ENCODE measurements at places on chromosomes 6 and 20.

- no peak for DNase-seq
Observed at GRCh38 chr20:15296422-15296821, 959.0 kb upstream of the FLRT3 start.

DNA sequence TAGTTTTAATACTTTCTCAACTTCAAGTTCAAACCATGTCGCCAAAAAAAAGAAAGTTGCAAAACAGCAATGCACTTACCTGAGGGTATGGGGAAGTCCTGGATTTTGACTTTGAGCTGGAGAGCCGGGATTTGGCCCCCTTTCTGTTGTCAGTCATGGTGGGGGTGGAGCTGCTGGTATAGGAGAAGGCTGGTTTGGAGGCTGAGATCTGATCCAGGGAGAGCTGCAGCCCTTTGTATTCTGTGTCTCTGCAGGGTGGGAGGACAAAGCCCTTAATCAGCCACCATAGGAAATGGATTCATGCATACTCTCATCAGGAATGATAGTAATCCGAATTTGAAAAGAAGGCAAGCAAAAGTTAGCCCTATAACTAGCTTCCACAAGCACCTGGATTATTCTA lies 44.0 kb downstream of the SIM1 start:
- DNase-seq, result no peak

- peak; percentile 74 for DNase-seq
Observed at GRCh38 chr6:100726666-100727065, 154.5 kb downstream of the ASCC3 start.

- DNase-seq, result peak; percentile 41
Observed at GRCh38 chr6:146028252-146028795, 538 bp upstream of the GRM1 start.

DNA sequence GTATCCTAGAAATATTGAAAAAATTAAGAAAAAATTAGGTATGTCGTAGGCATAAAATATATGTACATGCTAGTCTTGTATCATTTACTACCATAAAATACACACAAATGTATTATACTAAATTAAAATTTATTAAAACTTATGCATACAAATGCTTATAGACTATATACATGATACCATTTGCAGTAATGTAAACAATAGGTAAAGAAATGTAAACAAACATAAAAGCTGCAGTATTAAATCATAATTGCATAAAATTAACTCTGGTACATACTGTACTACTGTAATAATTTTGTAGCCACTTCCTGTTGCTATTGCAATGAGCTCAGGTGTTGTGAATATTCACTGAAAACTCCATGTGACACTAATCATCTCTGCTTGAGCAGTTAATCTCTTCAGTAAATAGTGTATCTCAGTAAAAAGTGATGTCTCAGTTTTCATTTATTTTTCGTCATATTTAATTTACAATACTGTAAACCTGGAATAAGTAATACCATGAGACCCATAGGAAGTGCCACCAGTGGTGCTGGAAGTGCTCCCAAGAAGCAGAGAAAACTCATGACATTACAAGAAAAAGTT lies 29.3 kb downstream of the RALGAPB start:
- DNase-seq, result no peak

- no peak for DNase-seq
Observed at GRCh38 chr20:9615766-9616454, 101.5 kb downstream of the LAMP5 start.

DNA sequence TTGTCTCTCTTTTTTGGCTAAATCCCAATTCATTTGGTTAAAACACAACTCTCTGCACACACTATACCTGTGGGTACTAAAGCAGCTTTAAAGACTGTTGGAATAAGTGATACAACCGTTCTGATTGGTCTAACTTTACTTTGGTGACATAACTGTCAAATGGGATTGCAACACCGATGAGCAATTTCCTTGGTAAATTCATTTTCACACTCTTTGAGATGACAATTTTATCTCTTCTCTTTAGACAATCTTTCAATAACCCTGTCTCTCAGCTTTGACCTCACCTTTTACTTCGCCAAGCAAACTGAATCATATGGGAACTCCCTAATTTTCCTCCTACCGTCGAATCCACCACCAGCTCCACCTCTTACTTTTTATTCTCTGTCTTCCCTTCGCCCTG lies 60.8 kb downstream of the ECT2L start:
- no peak for DNase-seq

GRCh38 chr6:55694148-55694547 lies 115.2 kb upstream of the HMGCLL1 start:
- DNase-seq, result peak; percentile 74

GRCh38 chr20:61430228-61430624 lies 178.2 kb downstream of the CDH4 start:
- DNase-seq, result no peak

DNA sequence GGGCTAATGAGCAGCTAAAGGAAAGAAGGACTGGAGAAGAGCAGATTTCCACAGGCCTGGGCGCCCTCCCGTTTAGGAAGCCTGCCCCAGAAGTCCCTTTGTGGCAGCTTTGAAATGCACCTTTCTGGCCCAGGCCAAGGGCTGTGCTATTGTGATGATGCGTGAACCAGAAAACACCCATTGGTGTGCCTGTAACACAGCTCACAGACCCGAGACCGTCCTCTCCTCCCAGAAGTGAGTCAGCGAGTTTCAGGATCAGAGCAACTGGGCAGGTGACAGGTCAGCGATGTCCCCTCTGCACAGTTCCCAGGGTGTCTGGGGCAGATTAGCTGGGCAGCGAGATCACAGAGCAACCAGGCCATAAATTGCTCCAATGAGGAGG lies 71.9 kb upstream of the SULF2 start:
- DNase-seq, result no peak

- no peak for DNase-seq
Observed at GRCh38 chr6:108868647-108869046, 20.4 kb downstream of the ARMC2 start.

- DNase-seq, result no peak
Observed at GRCh38 chr20:23036371-23036770, 1.3 kb downstream of the SSTR4 start.

DNA sequence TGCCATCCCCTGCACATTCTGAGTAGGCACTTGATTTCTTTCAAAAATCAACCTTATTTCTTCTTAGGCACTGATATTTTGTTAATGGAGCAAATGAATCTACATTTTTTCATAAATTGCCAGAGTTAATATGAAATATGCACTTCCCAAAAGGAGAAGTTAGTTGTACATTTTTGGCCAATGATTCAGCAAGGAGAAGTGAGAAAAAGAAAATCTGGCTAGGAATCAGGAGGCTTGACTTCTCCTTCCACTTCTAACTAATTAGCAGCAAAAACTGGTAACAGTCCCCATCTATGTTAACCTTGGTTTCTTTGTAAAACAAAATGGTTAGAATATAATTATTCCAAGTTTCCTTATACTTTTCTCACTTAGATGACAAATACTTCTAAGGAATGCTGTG lies 7.0 kb upstream of the DSE start:
- DNase-seq, result peak; percentile 75

DNA sequence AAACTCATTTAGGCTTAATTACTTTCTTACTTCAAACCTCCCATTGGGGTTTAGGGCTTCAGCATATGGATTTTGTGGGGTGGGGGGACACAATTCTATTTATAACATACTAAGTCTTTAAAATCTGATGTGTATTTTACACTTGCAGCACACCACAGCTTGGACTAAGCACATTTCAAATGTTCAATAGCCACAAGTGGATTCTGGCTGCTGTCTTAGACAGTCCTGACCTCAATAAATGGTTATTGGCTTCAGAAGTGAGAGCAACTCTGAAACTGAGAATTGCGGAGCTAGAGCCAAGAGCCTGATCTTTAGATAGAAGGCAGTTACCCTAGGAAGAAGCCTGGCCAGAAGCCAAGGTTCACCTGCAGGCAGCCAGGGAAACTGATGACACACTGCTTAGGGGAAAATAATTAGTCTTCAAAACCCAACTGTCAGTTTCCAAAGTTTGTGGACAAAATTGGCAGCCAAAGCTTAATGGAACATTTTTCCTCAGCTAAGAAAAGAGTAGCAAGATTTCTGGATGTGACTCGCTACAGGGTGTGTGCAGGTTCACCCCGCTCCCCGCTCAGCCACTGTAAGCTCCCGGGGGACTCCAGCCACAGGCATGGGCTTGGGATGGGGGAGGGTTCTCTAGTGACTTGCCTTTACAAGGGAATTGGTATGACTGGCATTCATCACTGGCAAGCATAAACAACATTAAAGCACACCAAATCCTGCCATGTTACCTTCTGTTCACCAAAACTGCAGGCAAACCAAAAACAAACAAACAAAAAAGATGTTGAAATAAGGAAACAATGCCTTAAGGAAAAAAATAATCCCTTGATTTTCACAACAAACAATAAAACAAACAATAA lies 219.8 kb downstream of the TFAP2A start:
- DNase-seq, result no peak

GRCh38 chr6:166855416-166855815 lies 100.9 kb downstream of the RNASET2 start:
- no peak for DNase-seq

DNA sequence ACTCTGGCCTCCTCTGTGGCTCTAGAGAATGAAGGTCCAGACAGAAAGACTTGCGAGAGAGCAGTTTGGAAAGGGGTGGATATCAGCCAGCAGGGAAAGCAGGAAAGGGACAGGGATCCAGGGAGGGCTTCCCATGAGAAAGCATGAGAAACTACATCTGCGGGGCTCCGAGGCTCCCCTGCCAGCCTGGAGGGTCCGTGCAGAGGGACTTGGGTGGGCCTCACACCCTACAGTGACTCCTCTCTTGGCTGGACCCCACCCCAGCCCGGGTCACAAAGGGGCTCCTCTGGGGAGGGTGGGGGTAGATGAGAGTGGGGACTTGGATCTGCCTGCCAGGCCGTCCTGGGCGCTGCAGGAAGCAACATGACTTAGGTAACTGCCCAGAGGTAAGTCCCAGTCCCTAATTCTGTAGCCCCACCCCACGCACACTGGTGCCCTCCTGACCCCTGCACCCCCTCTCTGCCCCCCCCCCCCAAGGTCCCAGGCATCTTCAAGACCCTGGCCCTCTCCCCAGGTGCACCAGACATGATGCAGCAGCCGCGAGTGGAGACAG lies at the start of gene TMEM239:
TMEM239 (plus strand) TSS at position 335 of the 553 bp plus-strand sequence; CDS start at position 526, 191 bp downstream.
- DNase-seq, result no peak

DNA sequence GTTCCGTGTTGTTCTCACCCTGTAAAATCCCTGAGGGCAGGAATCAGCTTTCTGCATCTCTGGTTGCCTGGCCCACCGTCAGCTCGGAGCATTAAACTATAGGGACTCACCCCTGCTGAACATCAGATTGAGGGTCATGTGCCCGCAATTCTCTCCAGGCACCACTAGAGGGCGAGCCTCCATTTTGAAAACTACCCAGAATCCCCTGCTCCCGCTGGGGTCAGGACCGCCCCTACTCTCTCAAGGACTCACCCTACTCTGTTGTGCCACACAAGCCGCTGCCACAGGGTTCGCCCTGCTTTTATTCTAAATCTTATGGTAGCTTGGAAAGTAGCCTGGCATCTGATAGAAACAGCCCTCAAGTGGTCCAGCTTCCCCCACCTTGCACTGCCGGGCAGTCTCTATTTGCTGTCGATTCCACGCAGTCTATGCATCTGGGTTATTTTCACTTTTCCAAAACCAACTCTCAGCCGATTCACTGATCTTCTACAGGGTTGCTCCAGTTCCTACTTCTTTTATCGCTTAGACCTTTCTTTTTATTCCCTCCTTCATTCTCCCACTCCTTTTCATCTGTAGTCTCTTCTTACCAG lies 244.1 kb upstream of the QKI start:
- DNase-seq, result no peak

DNA sequence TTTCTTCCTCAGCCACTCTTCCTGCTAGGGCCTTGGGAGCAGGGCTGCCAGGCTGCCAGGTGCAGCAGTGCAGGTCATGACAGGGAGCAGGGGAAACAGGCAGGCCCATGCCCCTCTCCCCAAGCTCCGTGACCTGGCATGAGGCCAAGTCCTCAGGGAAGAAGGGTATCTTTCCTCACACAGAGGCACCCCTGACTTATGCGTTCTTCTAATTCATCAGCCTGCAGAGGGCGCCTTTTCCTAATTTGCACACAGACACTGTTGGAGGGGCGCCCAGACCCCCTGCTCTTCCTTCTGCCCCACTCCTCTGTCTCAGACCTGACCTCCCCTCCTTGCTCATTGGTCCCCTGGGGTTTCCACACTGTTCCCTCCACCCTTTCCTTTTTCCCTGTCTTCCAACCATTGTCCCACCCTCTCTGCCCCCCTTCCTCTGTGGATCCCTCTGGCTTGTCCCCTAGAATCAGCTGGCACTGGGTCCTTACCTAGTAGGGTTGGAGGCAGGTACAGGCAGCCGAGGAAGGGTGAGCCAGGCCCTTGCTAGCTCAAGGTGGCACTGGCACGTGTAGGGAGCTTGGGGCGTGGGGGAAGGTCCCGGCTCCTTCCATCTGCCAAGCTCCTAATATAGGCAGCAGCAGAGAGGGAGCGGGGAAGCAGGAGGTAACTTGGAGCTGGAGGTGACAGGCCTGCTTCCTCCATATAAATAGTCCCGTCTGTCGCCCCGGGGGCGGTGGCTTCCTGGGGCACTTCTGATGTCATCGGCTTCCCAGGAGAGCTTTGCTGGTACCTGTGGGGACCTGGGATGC lies 154.9 kb upstream of the MLN start:
- no peak for DNase-seq

GRCh38 chr6:35634316-35634715 lies 54.4 kb downstream of the FKBP5 start:
- no peak for DNase-seq

- DNase-seq, result no peak
Observed at GRCh38 chr6:116515141-116515540, 3.7 kb downstream of the CALHM5 start.

DNA sequence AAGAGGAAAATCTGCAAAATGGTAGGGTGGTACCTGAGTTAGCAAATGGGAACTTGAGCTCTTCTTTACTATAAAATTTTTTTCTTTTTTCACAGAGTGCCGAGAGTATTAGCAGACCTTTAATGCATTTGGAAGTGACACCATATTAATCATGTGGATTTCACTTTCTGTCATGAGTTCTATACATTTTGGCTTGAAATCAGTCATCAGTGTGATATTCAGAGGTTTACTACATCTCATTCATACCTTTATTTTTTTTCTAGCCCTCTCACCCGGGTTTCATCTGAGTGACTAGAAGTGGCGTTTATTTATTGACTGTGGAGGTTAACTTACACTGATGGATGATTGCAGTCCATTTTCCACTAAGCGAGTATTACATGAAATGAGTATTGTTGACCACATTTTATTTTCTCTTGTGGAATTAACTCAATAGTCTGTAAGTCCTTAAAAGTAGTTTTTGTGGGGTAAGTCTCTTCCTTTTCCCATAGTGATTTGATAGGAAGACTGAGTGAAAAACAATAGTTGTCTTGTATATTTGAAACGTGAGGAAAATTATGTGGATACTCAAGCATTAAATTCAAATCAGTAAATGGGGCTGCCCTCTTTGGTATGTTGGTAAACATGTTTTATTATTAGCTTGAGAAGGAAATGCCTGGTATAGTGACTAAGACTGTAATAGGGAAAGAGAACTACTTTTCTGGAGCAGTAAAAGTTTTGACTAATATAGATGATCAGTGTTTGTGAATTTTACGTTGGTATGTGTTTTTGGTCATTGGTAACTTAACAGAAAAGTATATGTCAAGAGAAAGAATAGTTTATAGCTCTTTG lies 55.5 kb downstream of the JARID2 start:
- DNase-seq, result no peak

DNA sequence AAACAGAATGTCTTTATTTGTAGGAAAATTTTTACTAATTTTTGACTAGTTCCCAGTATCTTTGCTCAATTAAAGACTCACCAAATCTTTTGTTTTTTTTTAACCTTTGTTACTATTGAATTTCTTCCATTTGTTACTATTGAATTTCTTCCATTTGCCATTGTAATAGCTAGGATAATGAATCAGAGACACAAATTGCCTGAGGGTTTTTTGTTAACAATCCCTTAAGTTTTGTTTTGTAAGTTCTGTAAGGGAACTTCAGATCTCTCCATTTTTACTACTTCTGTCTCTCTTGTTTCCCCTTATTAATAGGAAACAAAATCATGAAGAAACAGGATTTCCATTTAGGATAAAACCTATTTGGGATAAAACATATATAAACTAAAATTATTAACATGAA lies 104.3 kb downstream of the MAP3K4 start:
- DNase-seq, result no peak
